Kidney epithelial cell (primary cell): ENCODE measurements at places on chromosomes 2 and 18. TPM values are rescaled to one million over a fixed set of nuclear protein-coding genes. Genes with fewer than 3 reads are reported as not detected.

The CD28 gene
- total RNA-seq, result not detected in 2 replicates

- no peak for DNase-seq
Observed at GRCh38 chr2:229843613-229844012, 78.2 kb downstream of the TRIP12 start.

DNA sequence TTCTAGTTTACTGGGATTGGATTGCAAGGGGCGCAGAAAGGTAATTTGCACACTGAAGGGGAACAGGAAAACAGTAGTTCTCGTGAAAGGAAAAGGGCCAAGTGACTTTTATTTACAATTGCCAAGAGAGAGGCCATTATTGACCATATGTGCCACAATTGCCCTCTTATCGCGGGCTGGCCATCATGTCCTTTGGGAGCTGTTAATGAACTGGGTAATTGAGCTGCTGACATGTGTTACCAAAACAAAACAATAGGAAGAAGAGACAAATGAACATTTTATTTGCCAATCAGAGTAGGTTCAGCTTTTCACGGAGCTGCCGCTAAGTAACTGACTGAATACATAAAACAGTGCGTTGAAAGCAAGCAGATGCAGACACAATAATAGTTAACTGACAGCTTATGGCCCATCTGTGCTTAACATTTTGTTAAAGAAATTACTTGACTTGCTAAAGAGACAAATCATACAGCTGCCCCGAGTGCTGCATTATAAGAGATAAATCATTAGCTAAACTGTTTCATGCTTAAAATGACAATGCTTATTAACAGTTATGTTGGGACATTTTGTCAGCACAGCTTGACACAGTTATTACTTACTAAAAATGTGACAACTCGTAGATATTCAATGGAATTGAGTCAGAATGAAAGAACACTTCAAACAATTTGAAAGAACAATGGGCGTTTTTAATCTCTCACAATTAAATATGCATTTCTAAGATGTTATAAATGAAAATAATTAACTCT, 57.5 kb downstream of the PAX3 start:
- DNase-seq, result no peak

The ASIC4 gene
- not detected in 2 replicates for total RNA-seq

The HOXD8 gene
- total RNA-seq, result 18.1 and 22.5 TPM in 2 replicates

The AAMP gene
- 173 and 174 TPM in 2 replicates for total RNA-seq

GRCh38 chr18:54946149-54946581, 13.1 kb downstream of the CCDC68 start:
- no peak for DNase-seq

The ACMSD gene
- total RNA-seq, result not detected in 2 replicates

GRCh38 chr2:59575191-59575590, 978.3 kb downstream of the BCL11A start:
- DNase-seq, result no peak

DNA sequence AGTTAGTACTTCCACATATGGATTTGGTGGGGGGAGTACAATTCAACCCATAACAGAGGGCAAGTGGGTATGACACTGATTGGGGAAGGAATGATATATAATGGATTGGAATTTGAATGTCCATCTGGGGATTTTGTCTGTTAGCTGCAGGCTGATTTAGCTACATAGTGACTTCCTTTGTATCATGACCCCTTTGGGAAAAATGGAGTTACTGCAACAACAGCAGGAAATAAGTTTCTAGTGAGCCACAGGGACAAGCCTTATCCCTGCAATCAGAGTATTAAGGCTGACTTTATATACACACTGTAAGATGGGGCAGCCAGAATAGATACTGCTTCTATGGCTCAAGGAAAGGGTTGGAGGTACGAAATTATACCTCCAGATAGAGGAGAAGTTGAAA, 404.4 kb upstream of the MEIS1 start:
- no peak for DNase-seq
